ENCODE measurements at places on chromosomes 5 and 9. TPM values are rescaled to one million over a fixed set of nuclear protein-coding genes. Genes with fewer than 3 reads are reported as not detected.

PDLIM4 gene
- 82.5 TPM for total RNA-seq

CREBRF gene
- total RNA-seq = 26.1 TPM

GARIN3 gene
- total RNA-seq = not detected

LIX1 gene
- total RNA-seq = not detected

KIF4B gene
- 0.14 TPM for total RNA-seq

AQP7 gene
- total RNA-seq = 4.6 TPM

CCNO gene
- 0.24 TPM for total RNA-seq

FAM120A gene
- total RNA-seq = 94.8 TPM

NEUROG1 gene
- total RNA-seq = not detected

NRG2 gene
- 0.90 TPM for total RNA-seq

RACK1 gene
- 1,030 TPM for total RNA-seq

FOXD4L3 gene
- not detected for total RNA-seq

FOXD4 gene
- 0.32 TPM for total RNA-seq

ZNF189 gene
- 18.7 TPM for total RNA-seq

ARID3C gene
- total RNA-seq = not detected

Measured in posterior vena cava (tissue), 2 donors.